ENCODE measurements at places on chromosomes 12 and 14.

DNA sequence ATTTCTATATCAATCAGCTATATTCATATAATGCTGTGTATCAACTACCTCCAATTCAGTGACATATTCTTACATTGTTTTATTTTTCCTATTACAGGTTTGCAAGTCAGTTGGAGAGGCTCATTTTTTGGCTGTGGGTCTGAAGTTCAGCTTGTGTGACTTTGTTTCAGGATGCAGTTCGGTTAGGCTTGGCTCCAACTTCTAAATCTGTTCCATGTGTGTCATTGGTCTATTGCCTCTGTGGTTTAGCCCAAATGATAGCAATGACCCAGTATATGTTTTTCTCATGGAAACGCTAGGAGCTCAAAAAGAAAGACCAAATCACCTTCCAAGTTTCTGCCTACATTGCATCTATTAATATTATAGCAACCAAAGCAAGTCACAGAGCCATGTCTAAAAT, 848.6 kb upstream of the LRFN5 start:
- DNase-seq = no peak

DNA sequence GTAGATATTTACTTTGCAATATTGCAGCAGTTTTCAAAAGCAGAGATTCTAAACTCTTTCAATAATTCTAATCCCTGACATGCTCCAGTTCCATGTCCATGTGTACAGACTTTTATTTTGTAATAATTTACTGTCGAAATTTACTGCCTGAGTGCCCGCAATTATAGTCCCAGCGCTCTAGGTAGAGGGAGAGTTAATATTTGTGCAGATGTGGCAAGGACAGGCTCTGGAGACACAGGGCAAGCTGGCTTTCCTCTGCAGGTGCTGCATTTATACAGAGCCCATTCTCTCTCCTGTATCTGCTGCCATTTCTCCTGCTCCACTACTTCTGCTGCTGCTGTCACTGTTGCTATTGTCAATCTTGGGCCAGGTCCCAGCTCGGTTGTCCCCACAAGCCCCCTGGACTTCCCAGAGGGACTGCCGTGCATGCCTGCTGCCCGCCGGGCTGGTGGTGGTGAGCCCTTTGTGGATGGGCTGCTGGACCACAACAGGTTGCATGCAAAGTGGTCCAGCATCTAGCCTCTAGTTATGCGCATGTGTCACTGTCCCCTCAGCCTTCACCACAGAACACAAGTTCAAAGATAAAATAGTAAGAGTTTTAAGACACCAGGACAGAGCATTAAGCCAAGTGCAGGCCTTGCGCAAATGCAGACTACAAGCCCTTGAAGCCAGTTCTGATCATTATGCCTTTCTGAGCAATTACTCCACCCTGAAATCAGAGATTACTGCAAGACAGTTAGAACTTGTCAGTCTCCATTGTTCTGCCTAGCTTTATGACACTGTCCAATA, 40.8 kb upstream of the CSRP2 start:
- DNase-seq = no peak

DNA sequence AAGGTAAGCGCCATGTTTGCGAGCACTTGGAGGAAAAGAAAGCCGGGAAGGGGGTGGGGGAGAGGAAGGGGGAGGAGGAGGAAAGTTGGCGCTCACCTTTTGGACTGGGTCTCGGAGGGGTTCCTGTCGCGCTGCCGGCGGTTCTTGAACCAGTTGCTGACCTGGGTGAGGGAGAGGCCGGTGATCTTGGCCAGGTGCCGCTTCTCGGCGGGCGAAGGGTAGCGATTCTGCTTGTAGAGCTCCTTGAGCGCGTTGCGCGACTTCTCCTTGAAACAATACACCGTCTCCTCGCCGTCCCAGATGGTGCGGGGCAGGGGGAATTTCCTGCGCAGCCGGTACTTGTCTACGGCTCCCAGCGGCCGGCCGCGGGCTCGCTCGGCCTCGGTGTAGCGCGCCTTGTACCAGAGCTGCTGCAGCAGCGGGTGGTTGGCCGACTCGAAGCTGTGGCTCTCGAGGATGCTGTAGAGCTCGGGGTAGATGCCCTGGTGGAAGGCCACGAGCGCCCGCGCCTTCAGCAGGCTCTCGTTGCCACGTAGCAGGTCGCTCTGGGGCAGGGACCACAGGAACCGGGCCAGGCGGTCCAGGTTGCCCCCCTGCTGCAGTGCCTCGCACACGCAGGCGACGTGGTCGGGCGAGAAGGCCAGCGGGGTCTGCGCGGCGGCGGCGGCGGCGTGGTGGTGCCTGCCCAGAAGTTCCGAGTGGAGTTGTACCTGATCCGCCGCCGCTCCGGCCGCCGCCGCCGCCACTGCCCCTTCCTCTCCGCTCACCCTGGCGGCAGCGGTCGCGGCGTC, 840 bp downstream of the SIX4 start:
- DNase-seq = peak; percentile 53

GRCh38 chr12:123912415-123913380, 59.9 kb downstream of the CCDC92 start:
- peak; percentile 14 for DNase-seq

- DNase-seq = no peak
Observed at GRCh38 chr12:57029457-57029856, 13.1 kb upstream of the TAC3 start.

- DNase-seq = no peak
Observed at GRCh38 chr14:88248606-88249005, 74.5 kb downstream of the KCNK10 start.

DNA sequence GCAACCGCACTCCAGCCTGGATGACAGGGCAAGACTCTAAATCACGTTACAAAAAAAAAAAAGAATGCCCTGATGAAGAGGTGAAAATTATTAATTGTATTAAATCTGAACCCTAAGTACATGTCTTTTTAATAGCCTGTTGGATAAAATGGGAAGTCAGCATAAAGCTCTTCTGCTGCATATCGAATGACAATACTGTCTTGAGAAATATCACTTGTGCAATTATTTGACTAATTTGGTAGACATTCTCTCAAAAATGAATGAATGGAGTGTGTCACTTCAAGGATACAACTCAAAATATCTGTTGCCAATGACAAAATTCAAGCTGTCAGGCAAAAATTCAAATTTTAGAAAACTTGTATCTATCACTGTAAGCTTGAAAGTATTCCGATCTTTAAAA, 38.9 kb downstream of the DNAI7 start:
- no peak for DNase-seq

DNA sequence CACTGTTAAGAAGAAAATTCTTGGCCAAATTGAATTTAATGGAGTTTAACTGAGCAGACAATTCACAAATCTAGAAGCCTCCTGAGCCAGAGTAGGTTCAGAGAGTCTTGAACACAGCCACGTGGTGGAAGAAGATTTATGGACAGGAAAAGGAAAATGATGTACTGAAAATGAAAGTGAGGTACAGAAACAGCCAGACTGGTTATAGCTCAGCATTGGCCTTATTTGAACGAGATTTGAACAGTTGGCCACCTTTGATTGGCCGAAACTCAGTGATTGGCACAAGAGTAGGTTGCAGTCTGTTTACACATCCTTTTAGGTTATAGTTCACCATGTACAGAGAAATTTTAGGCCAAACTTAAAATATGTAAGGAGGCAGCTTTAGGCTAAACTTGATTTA, 9.9 kb downstream of the OAS2 start:
- no peak for DNase-seq

- no peak for DNase-seq
Observed at GRCh38 chr12:14373217-14373616, 7.7 kb downstream of the ATF7IP start.

GRCh38 chr12:52903855-52904508, 894 bp downstream of the KRT8 start:
- DNase-seq = peak; percentile 25

- no peak for DNase-seq
Observed at GRCh38 chr12:123067654-123068053, 83.2 kb downstream of the PITPNM2 start.

GRCh38 chr14:104299993-104300761, 161.8 kb downstream of the KIF26A start:
- no peak for DNase-seq

GRCh38 chr14:60768602-60769001, 34.0 kb downstream of the MNAT1 start:
- DNase-seq = no peak

DNA sequence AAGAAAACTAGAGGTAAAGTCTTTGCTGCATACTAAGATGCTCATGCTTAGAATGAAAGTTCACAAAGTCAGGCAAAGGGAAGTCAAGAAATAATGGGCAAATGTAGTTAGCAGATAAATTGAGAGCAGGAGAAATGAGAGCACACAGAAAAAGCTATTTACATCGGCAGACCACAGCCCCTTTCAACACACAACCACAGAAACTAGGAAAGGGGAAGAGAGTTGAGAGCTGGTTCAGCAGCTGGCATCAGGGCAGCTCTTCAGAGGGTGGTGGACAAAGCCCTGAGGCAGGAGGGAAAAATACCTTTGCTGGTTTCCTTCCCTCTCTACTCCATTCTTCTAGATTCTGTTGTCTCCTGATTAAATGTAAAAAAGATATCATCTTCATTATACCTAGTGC, 95.4 kb upstream of the ANO4 start:
- DNase-seq = no peak

- DNase-seq = no peak
Observed at GRCh38 chr12:131988054-131988796, 38.5 kb downstream of the EP400 start.

- no peak for DNase-seq
Observed at GRCh38 chr14:70698288-70698687, 56.6 kb downstream of the TTC9 start.

- DNase-seq = no peak
Observed at GRCh38 chr12:40314927-40315326, 90.1 kb downstream of the LRRK2 start.

- no peak for DNase-seq
Observed at GRCh38 chr12:83807871-83808270, 1104.7 kb downstream of the SLC6A15 start.

- no peak for DNase-seq
Observed at GRCh38 chr12:5375547-5376295, 56.2 kb upstream of the NTF3 start.

DNA sequence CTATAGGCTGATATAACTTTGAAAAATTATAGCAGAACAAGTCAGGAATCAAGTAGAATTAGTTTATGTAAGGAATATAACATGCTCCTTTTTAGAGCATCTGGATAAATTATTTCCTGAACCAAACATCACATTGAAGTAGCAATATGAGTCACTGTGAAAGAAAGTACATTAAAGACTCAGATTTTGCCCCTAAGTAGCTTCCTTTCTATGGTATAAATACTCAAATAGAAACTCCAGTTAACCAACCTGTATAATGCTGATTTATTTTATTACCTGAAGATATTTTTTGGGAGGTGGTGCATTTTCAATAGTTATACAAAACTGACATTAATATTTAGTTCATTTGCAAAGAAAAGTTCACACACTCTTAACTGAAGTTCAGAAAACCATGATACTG, 312.1 kb downstream of the ITPR2 start:
- DNase-seq = no peak

DNA sequence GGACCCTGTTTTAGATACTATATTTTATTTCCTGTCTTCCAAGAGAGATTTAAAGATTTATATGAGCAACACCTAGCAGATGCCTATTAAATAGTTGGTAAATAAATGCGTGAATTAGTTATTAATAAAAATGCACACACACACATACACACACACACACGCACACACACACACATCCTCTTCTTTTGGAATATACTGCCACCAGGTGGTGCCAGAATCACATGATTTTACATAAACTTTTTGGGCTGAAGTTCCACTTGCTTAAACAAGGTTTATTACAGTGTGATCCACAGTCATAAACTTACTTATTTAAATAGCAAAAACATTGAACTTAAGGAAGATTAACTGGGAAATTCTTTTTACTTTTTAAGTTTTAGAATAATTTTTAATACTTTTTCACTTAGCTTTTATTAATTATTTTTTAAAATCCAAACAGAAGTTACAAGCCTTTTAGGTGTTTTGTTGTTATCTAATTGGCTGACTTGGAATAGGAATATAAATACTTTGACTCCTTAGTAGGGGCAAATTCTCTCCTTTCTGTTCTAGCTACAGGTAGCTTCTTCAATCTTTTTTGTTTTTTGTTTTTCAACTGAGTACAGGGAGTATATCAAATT, 17.5 kb downstream of the RAD51B start:
- peak; percentile 11 for DNase-seq

DNA sequence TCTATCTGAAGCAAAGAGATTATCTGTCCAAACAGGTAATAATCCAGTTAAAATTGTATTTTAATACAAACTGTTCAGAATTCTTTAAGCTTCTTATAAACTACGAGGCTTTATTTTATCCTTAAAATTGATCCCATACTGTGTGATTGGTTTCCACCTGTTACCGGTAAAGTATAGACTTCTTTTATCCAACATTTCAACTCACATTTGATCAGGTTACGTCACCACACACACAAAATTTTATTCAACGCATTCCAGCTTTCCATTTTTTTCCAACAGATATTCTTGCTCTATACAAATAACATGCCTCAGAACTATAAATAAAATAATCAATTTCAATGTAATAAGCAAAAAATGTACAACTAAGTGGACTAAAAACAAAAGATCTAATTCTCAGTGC, 4.5 kb downstream of the NOVA1 start:
- DNase-seq = no peak

DNA sequence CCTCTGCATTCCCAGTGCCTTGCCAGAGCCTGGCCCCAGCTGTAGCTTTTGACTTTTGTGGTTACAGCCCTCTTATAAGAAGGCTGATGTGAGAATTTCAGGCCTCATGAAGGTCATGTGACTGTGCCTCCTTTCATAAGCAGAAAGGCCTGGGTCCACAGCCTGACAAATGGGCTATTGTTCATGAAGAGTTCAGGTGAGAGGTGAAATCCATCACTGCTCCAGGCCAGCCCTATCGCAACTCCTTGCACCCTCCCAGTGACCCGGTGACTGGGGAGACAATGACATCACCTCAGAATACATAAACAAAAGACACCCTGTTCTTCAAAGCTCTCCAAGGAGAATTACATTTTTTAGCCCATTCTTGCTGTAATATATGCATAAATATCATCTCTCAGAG, 321.5 kb downstream of the PCNX1 start:
- DNase-seq = no peak

GRCh38 chr12:25526778-25527177, 26.3 kb downstream of the LMNTD1 start:
- no peak for DNase-seq

- no peak for DNase-seq
Observed at GRCh38 chr12:4392223-4392742, 12.8 kb upstream of the FGF23 start.
